ENCODE measurements at places on chromosomes 1 and 21. TPM values are rescaled to one million over a fixed set of nuclear protein-coding genes. Genes with fewer than 3 reads are reported as not detected.

Gene AMY1A
- total RNA-seq, result not detected

Gene CLDN19
- not detected for total RNA-seq

Gene TBX19
- 1.8 TPM for total RNA-seq

Gene LMX1A
- not detected for total RNA-seq

Gene TMEM61
- total RNA-seq, result not detected

Gene ILDR2
- total RNA-seq, result 0.29 TPM

Gene CDC14A
- 47.1 TPM for total RNA-seq

Gene FOXD2
- 0.29 TPM for total RNA-seq
